ENCODE measurements at places on chromosomes 2 and 18. TPM values are rescaled to one million over a fixed set of nuclear protein-coding genes. Genes with fewer than 3 reads are reported as not detected.

- peaks cover under 1% of the 10 kb centered on the region for H3K4me1 ChIP-seq
- DNase-seq = no peak
- H3K36me3 ChIP-seq = no peaks in the 10 kb centered on the region
- 0 out of 2 replicates have a peak, but pooled peaks cover 4% of the 10 kb centered on the region for H3K27me3 ChIP-seq
- H3K27ac ChIP-seq = no peak overlapping the region
These were observed 8.1 kb upstream of the GREB1 start for GRCh38 chr2:11525762-11526161.

Gene SYT4
- total RNA-seq = not detected

Gene STK36
- 14.9 TPM for total RNA-seq

Gene SERPINB13
- total RNA-seq = not detected
